ENCODE measurements at places on chromosomes 6 and 20. TPM values are rescaled to one million over a fixed set of nuclear protein-coding genes. Genes with fewer than 3 reads are reported as not detected.

HAO1 gene
- not detected for total RNA-seq

TAF8 gene
- total RNA-seq, result 29.1 TPM

RAET1L gene
- total RNA-seq, result not detected

GRCh38 chr6:157770946-157771345, 52.1 kb upstream of the SNX9 start:
- no peak for DNase-seq

- DNase-seq, result peak; percentile 65
These were observed at the start of gene ULBP1 for GRCh38 chr6:149963462-149964307. Gene ULBP1 (plus strand): TSS chr6:149963943. CDS start chr6:149964050, 107 bp downstream.
